Activated T-cell treated with anti-CD3 and anti-CD28 coated beads, Interleukin-2, amount 50 U/mL, for 24 hours (primary cell): ENCODE measurements at places on chromosomes 3 and 15.

DNA sequence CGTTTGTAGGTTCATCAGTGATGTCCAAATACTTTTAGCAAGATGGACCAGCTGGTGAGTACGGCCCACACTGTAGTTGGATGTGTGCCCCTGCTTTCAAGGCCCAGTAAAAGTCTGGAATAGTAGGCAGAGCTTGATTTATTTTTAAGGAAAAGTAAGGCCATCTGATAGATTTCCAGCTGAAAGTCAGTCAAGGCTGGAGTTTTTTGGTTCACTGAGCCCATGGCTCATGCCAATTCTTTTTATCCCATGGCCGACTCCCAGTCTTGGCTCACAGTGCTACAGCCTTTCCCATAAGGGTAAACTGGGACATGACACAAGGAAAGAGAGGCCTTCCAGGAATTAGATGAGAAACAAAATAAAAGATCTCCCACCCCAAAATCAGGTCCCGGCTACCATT is 13.5 kb downstream of the CCDC80 start:
- peaks cover 6% of the 10 kb centered on the region for H3K4me1 ChIP-seq
- H3K27me3 ChIP-seq: peaks cover 12% of the 10 kb centered on the region
- no peak overlapping the region for H3K27ac ChIP-seq
- no peaks in the 10 kb centered on the region for H3K36me3 ChIP-seq

DNA sequence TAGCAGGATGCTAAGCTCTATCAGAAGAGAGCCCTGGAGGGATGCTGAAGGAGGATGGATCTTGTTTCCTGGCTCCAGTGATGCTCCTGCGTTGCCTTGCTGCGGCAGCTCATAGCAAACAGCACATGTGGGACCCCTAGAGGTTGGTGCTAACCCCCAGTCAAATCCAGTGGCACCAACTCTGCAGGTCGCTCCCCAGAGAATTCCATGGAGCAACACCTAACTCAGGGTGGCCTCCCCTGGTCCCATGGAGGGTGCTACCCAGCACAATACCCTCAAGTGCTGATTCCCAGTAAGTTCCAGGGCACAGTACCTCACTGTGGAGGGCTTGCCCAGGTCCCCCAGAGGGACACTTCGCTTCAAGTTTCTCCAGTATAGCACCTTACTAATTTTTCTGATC is 231.2 kb downstream of the NEK10 start:
- H3K36me3 ChIP-seq: no peaks in the 10 kb centered on the region
- DNase-seq: no peak
- H3K27me3 ChIP-seq: peaks cover 3% of the 10 kb centered on the region
- no peaks in the 10 kb centered on the region for H3K4me1 ChIP-seq

- peaks cover 29% of the 10 kb centered on the region for H3K27me3 ChIP-seq
- peaks cover 46% of the 10 kb centered on the region for H3K4me1 ChIP-seq
- H3K4me3 ChIP-seq: no peak overlapping the region
- H3K27ac ChIP-seq: no peak overlapping the region
- H3K36me3 ChIP-seq: no peaks in the 10 kb centered on the region
- no peak for DNase-seq
These were observed 2.5 kb upstream of the EFCC1 start for GRCh38 chr3:128998561-128998960.

DNA sequence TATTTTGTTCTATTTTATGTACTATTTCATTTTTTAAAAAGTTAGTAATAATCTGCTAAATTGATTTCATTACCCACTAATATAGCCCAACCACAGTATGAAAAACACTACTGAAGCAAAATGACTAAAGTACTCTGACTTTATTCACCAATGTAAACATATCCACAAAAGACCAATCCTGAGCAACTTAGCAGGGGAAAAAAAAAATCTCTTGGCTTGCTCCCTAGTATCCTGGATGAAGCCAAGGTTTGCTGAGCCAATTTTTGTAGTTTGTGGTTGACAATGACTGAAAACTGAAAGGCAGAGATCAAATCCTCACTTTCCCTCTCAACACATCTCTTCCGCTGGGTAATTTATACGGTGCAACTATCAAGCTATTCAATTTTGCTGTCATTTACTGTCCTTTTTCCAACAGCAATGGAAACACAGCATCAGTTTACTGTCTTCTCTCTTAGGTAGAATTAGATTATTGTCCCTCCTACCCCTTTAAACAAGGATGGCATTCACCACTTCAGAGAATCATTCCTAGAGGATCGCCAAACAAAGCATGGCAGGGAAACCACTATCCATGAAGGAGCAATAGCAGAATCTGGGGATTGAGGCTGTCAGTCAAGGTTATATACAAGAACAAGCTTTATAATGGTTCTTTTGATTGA is 149.7 kb downstream of the THRB start:
- H3K36me3 ChIP-seq: no peaks in the 10 kb centered on the region
- H3K4me3 ChIP-seq: no peak overlapping the region
- H3K27ac ChIP-seq: no peak overlapping the region
- H3K4me1 ChIP-seq: no peaks in the 10 kb centered on the region
- no peaks in the 10 kb centered on the region for H3K27me3 ChIP-seq

DNA sequence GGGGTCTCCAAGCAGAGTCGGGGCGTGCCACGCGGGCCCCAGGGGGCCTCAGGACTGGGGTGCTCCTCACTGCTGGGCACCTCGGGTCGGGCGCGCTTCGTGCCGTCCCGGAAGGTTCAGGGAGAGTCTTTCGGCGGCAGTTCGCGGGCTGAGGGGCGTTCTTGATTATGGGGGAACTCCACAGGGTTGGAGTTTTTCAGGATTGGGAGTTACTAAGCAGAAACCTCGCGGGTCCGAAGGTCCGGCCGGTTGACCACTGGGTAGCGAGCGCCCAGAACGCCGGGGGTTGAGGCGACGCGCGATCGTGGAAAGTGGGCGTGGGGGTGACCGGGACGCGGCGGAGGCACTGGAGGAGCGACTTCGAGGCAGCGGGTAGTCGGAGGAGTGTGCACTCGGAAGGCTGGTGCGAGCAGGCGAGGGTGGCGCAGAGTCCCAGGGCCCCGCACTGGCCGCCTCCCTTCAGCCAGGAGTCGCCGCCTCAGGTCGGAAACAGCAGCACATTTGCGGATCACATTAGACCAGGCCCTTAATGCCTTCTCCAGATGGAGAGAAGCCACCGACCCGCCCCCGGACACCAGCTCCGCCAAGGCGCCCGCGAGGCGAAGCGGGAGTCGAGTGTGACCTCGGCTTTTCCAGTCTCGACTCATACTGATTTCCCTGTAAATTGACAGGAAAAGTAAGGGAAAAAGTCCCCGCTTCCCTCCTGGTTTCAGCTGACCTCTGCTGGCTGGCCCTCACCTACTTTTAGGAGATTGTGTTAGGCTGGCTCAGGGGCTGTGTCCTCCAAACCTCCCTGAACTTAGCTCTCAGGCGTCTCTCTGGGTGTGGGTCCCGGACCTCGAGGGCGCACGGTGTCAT is 685 bp downstream of the ADAMTSL3 start:
- no peak for DNase-seq
- peaks cover 58% of the 10 kb centered on the region for H3K27me3 ChIP-seq
- H3K4me3 ChIP-seq: no peak overlapping the region
- H3K36me3 ChIP-seq: no peaks in the 10 kb centered on the region
- H3K4me1 ChIP-seq: no peaks in the 10 kb centered on the region
- H3K27ac ChIP-seq: no peak overlapping the region

DNA sequence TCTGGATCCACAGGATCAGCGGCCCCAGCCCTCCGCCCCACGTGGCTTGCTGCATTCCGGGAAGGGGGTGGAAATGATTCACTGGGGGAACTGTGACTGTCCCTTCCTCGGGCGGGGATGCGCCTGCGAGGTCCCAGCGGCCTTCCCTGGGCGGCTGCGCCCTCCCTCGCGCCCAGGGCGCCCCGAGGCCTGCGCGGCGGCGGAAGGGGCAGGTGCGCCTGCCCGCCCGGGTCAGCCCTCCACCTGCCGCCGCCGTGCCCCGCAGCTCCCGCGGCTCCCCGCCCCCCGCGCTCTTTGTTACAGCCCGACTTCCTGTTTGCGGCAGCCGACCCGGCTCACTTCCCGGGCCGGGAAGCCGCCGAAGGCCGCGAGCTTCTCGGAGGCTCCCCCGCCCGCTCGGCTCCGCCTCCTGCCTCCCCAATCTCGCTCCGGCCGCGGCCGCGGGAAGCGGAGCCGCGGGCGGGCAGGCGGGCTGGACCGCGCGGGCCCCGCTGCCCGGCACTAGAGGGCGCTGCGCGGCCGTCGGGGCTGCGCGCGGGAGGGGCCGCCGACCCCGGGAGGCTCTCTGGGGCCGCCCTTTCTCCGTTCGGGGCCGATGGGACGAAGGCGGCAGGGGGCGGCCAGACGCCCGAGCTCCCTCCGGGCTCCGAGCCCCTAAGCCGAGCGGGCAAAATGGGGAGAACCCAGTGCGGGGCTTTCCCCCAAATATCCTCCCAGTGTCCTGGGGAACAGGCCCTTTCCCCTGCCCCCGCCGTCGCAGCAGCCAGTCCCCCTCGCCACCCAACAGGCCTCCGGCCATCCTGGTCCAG is 11.5 kb upstream of the CHAC1 start:
- H3K27me3 ChIP-seq: no peaks in the 10 kb centered on the region
- peak overlapping the region; percentile 74 for H3K4me3 ChIP-seq
- H3K4me1 ChIP-seq: peaks cover 34% of the 10 kb centered on the region
- DNase-seq: peak; percentile 83
- H3K36me3 ChIP-seq: no peaks in the 10 kb centered on the region

DNA sequence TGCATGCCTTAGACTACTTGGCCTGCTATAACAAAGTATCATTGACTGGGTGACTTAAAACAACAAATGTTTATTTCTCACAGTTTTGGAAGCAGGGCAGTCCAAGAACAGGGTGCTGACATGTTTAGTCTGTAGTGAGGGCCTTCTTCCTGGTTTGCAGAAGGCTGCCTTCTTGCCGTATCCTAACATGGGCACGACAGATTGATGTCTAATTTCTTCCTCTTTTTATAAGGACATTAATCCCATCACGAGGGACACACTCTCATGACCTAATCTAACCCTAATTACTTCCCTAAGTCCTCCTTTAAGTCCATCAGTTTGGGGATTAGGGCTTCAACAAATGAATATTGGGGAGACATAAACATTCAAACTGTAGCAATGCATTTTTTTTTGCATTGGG is 10.9 kb upstream of the GOLGA8B start:
- no peaks in the 10 kb centered on the region for H3K4me1 ChIP-seq
- no peak for DNase-seq
- H3K27ac ChIP-seq: no peak overlapping the region
- no peaks in the 10 kb centered on the region for H3K36me3 ChIP-seq
- peaks cover 5% of the 10 kb centered on the region for H3K27me3 ChIP-seq

GRCh38 chr3:144189044-144189443 is 217.4 kb downstream of the DIPK2A start:
- no peak overlapping the region for H3K27ac ChIP-seq
- H3K4me1 ChIP-seq: peaks cover 9% of the 10 kb centered on the region
- no peak overlapping the region for H3K4me3 ChIP-seq

- no peaks in the 10 kb centered on the region for H3K36me3 ChIP-seq
- no peak for DNase-seq
- H3K4me1 ChIP-seq: no peaks in the 10 kb centered on the region
These were observed 247.4 kb upstream of the TPM1 start for GRCh38 chr15:62795171-62795570.

GRCh38 chr15:77542491-77543001 is 90.2 kb downstream of the LINGO1 start:
- DNase-seq: no peak
- H3K27ac ChIP-seq: peak overlapping the region; percentile 79
- H3K4me1 ChIP-seq: peaks cover 11% of the 10 kb centered on the region
- H3K4me3 ChIP-seq: peak overlapping the region; percentile 80

- no peaks in the 10 kb centered on the region for H3K36me3 ChIP-seq
- peaks cover 15% of the 10 kb centered on the region for H3K27me3 ChIP-seq
- DNase-seq: no peak
- H3K4me1 ChIP-seq: no peaks in the 10 kb centered on the region
These were observed 70.7 kb downstream of the FAM43A start for GRCh38 chr3:194756460-194756779.

GRCh38 chr3:50630394-50630793 is 13.4 kb downstream of the MAPKAPK3 start:
- no peak overlapping the region for H3K4me3 ChIP-seq
- DNase-seq: no peak
- H3K4me1 ChIP-seq: peaks cover 95% of the 10 kb centered on the region
- no peaks in the 10 kb centered on the region for H3K27me3 ChIP-seq
- peaks cover 93% of the 10 kb centered on the region for H3K36me3 ChIP-seq

DNA sequence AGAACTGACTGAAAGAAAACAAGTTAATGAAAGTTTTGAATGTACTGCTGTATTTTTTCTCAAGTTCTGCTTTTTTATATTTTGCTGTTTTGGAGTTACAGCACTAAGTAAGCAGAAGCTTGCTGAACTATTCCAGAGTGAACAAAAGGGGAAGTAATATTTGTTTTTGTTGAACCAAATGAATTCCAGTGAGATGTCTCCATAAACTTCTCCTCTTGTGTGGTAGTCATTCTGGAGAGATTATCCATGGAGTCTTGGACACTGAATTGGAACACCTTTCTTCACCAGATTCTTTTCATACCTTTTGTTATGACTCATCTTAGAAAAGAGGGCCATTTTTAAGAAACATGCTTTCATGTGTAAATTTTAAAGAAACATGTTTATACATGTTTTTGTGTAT is 8.8 kb downstream of the ANKUB1 start:
- peaks cover 23% of the 10 kb centered on the region for H3K27me3 ChIP-seq
- no peaks in the 10 kb centered on the region for H3K36me3 ChIP-seq
- H3K4me1 ChIP-seq: no peaks in the 10 kb centered on the region
- H3K27ac ChIP-seq: no peak overlapping the region
- H3K4me3 ChIP-seq: no peak overlapping the region

DNA sequence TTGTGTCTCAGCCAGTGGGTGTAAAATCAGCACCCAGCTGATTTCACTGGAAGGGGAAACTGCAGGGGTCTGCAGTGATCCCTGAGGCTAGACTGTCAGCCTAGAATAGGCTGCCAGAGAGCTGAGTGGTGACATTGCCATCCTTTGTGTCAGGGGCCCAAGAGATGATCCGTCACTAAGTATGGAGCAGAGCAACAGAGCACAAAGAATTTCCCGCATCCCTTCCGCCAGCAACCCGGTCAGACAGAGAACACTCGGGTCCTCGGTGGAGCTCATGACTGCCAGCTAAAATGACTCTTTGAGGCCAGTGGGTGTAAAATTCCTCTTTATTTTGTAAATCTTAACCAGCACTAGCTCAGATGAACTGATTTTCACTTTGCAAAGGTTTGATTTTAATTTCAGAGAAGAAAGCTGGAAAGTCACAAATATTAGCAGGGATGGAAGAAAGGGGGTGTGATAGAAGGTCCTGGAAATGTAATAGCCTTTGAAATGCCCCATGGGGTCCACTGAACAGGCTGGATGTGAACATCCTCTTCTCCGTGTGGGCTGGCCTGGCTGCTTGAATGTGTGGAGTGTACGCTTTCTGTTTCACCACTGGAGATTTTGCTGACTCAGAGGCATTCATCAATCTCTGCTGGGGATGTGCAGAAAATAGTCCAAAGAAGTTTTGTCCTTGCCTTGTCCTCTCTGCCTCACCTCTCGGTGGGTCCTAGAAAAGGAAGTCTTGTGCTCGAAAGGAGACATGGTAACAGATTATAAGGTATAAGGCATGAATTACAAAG is 138.8 kb downstream of the SV2B start:
- DNase-seq: no peak
- no peak overlapping the region for H3K27ac ChIP-seq
- H3K27me3 ChIP-seq: peaks cover 33% of the 10 kb centered on the region
- no peaks in the 10 kb centered on the region for H3K36me3 ChIP-seq
